HEK293T (cell line): ENCODE measurements at places on chromosomes 16 and 17.

- no peak for DNase-seq
Observed at GRCh38 chr16:12985516-12985915, 84.1 kb downstream of the SHISA9 start.

GRCh38 chr16:2082171-2082982 is 34.6 kb downstream of the TSC2 start:
- no peak for DNase-seq

DNA sequence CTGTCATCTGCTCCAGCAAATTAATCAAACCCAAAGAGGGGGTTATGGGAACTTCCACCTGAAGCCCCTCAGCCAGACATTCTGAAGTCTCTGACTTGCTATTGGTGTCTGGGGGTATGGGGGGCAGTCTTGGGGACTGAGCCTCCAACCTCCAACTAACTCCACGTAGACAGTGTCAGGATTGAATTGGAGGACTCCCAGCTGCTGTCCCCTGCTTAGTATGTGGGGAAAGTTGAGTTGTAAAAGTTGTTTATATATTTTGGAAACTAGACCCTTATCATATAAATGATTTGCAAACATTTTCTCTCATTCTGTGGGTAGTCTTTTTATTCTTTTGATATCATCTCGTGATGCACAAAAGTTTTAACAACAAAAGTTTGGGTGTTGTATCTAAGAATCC is 689.2 kb downstream of the WWOX start:
- no peak for DNase-seq

- no peak for DNase-seq
Observed at GRCh38 chr16:27291722-27292240, 22.0 kb upstream of the IL4R start.

GRCh38 chr17:28827672-28828071 is 14.9 kb downstream of the FAM222B start:
- no peak for DNase-seq

DNA sequence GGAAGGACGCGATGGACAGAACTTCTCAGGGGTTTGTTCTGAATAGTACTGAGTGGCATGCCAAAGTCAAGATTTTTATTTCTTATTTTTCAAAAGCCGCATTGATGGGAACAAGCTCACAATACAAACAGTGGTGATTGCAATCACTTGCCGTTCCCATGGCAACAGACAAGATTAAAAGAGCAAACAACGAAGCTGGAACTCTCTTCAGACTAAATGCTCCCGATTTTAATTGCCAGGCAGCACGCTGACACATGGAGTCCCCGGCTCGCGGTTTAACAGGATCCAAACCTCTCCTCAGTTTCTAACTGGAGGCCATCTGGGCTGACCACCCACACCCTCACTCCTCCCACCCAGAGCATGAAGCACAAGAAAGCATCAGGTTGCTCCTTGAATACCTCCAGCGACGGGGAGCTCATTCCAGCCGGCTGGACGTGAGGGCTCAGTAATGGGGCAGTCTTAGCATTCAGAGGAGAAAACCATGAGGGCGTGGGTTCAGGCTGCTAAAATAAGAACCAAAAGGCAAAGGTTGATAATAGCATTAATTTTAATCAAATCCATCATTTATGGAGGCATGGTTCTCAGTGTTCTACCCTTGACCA is 41.5 kb downstream of the AIPL1 start:
- DNase-seq, result no peak

DNA sequence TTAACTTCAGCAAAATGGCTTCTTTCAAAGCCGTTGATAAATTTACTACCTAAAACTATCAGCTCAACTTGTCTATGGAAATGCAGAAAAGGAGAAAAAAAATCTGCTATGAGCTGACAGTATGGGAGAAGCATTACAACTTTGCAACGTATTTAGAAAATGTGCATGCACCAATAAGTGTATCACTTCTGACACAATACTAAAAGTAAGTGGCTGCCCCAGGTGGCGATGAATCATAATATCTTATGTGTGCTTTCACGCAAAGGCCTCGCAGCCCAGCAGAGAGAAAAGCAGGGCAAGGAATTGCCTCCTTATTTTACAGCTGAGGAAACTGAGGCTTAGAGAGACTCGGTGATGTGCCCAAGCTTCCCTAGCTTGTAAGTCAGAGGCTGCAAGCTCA is 101.8 kb downstream of the SALL1 start:
- DNase-seq, result no peak

DNA sequence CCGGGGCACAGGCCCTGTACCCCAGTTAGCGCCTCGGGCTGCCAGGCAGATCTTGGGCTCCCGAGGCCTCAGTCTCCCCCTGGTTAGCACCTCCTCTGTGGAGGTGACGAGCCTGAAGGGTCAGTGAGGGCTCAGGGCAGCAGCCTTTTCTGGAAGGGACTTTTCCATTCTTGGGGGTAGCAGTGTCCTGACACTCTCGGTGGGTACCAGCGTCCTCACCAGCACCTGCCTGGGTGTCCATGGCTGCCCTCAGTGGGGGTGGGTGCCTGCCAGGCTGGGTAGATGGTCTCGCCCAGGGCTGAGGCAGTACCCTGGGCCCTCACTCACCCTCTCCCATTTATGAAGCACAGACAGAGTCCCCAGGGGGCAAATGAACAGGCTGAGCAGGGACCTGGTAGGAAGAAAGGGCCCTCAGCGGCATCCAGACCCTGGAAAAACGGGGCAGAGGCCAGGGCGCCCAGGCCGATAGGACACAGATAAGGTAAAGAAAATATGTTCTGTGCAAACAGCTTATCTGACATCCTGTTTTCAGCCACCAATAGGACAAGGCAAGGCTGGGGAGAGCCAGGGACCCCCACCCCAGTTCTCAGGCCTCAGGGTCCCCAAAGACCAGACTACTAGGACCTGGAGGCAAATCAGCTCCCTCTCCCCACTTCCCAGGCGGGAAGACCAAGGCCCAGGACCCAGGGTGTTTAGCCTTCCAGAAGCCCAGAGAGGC is 50.9 kb downstream of the ZFPM1 start:
- no peak for DNase-seq

GRCh38 chr17:57634713-57635465 is 110.2 kb downstream of the CCDC182 start:
- no peak for DNase-seq

- no peak for DNase-seq
Observed at GRCh38 chr17:80889231-80890195, 102.1 kb upstream of the CHMP6 start.

DNA sequence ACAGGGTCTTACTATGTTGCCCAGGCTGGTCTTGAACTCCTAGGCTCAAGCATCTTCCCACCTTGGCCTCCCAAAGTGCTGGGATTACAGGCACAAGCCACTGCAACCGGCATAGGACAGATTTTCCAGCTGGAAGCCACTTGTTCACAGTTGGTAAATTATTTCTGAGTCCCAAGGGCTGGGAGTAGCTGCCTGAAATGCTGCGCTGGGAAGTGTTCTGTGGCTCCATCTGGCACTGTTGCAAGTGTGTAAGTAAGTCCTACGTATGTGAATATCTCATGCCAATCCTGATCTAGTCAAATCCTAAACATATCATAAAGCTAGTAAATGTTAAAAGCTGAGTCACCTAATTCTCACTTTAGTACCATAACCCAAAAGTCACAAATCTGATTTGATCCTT is 48.1 kb downstream of the YWHAE start:
- no peak for DNase-seq

GRCh38 chr17:61815863-61816503 is 47.3 kb downstream of the BRIP1 start:
- no peak for DNase-seq

GRCh38 chr16:19127674-19128131 is 13.9 kb downstream of the ITPRIPL2 start:
- no peak for DNase-seq
